Motor neuron (in vitro differentiated cells): ENCODE measurements at places on chromosomes 2 and 18.

DNA sequence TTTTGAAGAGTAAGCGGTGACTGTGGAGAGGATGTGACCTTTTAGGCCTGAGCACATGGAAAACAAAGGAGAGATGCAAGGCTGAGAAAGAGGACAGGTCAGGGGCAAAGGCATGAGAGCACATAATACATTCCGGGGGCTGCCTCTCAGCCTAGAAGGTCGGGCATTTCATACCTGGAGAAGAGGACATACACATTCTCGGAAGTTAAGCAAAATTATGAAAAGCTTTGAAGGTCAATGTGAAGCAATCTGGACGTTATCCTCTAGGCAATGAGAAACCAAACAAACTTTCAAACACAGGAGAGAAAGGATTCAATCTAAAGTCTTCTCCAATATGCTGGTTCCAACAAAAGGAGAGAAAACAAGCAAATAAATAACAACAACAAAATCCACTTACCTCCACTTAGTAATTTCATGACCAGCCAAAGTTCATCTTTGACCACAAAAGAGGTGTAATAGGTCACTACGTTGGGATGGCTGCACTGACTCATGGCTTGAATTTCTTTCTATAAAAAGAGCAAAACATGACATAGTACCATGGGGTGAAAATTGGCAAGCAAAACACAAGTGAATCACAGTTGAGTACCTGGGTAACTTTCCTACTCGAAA is 80.4 kb downstream of the STK39 start:
- no peak for ATAC-seq

DNA sequence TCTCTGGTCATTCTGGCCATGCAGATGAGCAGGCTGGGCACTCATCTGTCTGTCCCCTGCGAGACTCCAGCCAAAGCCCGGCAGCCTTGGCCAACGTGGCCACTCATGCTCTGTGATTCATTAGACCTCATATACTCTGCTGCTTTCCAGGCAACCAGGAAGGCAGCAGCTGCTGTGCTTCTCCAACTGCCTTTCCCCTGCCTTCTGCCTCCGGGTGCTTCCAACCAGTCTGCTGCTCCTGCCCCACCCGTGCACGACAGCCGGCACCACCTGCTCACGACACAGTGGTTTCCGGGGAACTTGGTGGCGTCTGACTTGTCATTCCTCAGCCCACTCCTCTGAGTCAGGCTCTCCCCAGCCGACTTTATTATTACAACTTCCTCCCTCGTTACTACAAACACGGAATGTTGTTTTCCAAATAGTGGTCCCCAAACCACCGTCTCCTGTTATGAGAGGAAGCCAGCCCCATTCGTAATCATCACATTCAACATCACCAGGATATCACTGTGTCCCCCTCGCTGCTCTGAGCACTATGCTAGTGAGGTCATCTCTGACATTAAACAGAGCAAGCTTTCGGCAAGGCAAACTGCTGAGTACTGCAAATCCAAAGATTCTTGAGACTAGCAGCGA is 392.4 kb downstream of the ALK start:
- peak; percentile 96 for ATAC-seq

DNA sequence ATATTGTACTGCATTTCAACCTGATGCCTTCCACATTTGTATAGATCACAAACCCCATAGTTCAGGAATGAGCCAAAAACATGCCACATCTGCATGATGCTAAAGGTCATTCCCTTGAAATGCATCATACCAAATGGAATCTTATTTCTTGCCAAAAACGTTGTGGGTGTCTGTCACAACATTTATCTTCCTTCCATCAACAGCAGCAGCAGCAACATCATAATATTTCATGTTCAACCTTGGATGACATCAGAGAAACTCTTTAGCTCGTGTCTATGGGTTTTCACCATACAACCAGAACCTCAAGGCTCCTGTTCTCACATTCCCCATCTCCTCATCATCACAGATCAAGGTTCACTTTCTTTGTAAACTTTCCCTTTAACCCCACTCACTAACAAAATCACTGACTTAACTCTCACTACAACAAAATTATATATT is 221.3 kb upstream of the CTAGE1 start:
- ATAC-seq: peak; percentile 32

DNA sequence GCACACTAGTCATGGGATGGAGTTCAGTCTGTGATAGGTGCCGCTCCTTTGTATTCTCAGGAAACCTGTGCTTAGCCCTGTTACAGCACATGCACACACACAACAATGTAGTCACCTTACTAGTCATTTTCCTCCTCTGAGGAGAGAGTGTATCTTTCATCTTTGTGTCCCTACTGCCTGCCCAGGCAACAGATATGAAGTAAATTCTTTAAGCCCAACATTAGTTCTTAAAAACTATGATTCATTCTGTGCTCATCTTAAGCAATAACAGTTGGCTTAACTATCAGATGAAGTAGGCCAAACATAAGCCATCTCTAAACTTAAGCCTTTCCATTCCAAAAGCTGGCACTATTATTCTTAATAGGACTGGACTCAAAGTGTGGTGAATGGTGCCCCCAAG is 186.5 kb downstream of the LNPK start:
- no peak for ATAC-seq

DNA sequence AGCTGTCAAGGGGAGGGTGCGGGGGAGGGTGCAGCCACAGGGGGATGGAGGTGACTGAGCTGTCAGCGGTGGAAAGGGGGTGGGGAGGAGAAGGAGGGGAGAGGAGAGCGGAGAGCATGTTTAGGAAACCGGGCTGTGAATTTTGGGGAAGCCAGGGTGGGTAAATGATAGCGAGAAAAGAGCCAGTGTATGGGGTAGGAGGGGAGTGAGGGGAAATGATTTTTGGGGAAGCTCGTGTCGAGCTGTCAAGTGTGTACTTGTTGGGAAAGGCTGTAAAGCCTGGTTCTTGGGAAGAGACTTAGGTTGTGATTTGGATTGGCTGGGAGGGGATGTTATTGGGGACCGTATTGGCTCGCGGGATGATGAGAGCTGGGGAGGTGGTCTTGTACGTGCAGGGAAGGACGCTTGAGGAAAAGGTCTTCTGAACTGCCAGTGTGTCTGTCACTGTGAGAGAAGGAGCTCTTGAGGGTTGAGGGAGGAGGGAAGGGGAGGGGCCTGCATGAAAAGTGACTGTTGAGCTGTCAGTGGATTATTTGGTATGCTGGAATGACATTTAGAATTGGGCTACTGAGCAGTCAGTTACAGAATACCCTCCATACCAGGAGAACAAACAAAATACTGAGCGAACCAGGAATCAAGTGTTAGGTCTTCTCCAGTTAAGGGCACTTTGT is 1.0 kb downstream of the UBR3 start:
- peak; percentile 8 for ATAC-seq
